ENCODE measurements at places on chromosomes 7 and 10. TPM values are rescaled to one million over a fixed set of nuclear protein-coding genes. Genes with fewer than 3 reads are reported as not detected.

Gene LIPJ
- total RNA-seq: 0.15 TPM

Gene PVRIG
- not detected for total RNA-seq

Gene RSPH10B2
- 0.39 TPM for total RNA-seq

Gene EEPD1
- 13.4 TPM for total RNA-seq

Gene CYP3A7
- total RNA-seq: 0.34 TPM

Gene CACNB2
- total RNA-seq: 17.9 TPM

Gene ZP3
- 3.3 TPM for total RNA-seq

Gene GDF2
- total RNA-seq: not detected

Gene ENKUR
- 0.39 TPM for total RNA-seq

Gene ZNF438
- 3.8 TPM for total RNA-seq
